ENCODE measurements at places on chromosomes 16 and 17. TPM values are rescaled to one million over a fixed set of nuclear protein-coding genes. Genes with fewer than 3 reads are reported as not detected.

The KRTAP9-8 gene
- not detected for total RNA-seq

The CLDN9 gene
- 1.0 TPM for total RNA-seq

The SP6 gene
- 0.62 TPM for total RNA-seq

The ACE gene
- total RNA-seq = 1.6 TPM

The ST6GALNAC1 gene
- not detected for total RNA-seq

The OR1A1 gene
- not detected for total RNA-seq

The COX4I1 gene
- total RNA-seq = 720 TPM

The MEIOB gene
- total RNA-seq = 5.0 TPM

The POLR3E gene
- 39.4 TPM for total RNA-seq

The RANBP10 gene
- total RNA-seq = 12.5 TPM

The PPP1R27 gene
- not detected for total RNA-seq
